ENCODE measurements at places on chromosomes 2 and 18.

DNA sequence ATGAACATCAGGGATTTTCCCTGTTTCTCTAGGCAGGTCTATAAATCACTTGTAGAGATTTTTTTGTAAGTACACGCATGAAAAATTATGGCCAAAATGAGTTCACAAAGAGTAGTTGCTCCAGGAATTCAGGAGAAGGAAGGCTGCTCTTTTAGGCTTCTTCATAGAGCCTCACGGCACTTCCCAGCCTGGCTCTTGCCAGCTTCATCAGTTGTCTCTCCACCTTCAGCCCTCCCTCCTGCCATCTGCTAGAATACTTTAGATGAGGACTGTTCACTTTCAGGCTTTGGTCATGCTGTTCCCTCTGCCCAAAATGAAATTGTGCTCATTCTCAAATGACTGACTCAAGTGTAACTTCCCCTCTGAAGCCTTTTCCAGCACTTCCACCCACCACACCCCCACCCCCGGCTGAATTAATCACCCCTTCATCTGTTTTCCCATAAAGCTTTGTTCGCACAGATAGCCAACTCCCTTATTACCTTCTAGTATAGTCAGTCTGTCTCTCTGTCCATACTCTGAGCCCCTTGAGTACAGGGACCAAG, 1.8 kb upstream of the ABCA12 start:
- no peak for DNase-seq

DNA sequence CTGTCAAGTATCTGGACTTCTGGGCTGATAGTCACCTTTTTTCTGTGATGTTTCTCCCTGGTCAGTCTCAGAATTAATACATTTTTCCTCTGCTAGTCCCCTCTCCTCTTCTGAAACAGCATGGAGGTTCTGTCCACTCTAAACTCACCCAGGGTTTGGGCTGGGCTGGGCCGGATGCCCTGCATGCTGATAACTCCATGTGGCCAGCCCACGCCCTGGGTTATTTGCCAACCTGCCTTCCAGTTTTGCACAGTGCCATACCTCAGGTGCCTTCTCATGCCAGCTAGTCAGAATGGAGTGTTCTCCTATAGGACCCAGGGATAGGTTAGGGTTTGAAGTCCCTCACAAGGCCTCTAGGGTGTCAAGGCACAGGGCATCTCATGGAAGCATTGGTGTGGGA, 32.2 kb downstream of the MEX3C start:
- no peak for DNase-seq

- DNase-seq = no peak
Observed at GRCh38 chr2:38997781-38998180, 108.1 kb downstream of the ARHGEF33 start.

DNA sequence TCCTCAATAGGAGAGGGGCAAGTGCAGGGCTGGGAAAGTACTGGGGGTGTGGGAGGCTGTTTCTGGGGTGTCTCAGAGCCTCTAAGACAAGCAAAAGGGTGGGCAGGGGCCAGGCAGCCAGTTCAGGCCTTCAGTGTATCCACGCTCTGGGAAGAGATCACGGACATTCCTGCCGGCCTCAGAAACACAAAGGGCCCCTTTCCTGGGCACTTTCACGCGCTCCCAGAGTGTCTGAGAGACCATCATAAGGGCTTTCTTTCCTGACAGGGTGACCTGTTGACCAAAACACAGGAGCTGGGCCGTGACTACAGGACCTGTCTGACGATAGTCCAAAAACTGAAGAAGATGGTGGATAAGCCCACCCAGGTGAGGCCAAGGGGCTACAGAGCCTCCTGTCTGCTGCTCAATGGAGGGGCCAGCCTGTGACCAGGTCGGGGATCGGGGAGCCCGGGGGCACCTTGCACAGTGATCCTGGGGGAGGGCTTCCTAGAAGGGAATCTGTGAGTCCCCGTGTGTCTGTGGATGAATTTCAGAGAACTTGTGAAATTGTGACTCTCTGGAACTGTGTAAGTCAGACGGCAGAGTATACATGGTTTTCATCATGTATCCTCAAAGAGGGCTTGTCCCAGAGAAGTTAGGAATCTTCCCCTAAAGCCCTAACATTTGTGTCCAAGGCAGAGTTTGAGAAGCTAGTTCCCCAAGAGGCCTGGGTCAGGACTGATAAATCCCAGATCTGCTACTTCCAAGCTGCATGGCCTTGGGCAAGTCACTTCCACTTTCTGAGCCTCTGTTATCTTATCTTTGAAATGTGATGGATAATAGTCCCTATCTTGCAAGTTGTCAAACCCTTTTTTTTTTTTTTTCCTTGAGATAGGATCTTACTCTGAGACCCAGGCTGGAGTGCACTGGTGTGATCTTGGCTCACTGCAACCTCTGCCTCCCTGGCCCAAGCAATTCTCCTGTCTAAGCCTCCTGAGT, 1.8 kb downstream of the GNLY start:
- no peak for DNase-seq

DNA sequence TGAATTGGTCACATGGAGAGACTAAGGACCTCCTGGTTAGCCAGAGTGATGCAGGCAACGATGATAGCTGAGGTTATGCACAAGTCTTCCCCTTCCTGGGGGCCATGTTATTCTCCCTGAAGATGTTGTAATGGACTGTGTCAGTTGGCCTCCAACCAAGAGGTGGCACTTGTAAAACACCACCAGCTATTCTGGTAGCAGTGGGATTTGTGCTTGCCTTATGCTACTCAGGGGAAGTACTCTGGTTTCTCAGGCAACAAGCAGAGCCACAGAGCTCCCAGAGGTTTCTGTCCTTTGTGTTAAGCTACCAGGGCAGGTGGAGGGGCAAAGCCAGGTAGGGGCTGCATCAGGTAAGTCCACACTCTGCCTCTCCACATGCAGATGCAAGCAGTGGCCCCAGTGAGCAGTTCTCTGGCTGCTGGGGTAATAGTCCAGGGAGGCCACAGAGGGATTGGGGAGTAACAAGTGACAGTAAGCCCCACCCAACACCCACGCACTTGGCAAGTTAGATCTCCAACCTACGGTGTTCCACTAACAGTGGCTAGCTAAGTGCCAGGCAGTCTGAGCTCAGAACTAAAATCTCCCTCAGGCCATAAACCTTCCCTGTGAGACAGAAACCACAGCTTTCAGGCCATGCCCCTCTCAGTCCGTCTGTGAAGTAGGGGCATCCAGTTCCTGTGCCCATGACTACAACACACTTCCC, 99.7 kb downstream of the RND3 start:
- no peak for DNase-seq

All from occipital lobe (tissue), 3 donors.